ENCODE measurements at places on chromosomes 3 and 15.

DNA sequence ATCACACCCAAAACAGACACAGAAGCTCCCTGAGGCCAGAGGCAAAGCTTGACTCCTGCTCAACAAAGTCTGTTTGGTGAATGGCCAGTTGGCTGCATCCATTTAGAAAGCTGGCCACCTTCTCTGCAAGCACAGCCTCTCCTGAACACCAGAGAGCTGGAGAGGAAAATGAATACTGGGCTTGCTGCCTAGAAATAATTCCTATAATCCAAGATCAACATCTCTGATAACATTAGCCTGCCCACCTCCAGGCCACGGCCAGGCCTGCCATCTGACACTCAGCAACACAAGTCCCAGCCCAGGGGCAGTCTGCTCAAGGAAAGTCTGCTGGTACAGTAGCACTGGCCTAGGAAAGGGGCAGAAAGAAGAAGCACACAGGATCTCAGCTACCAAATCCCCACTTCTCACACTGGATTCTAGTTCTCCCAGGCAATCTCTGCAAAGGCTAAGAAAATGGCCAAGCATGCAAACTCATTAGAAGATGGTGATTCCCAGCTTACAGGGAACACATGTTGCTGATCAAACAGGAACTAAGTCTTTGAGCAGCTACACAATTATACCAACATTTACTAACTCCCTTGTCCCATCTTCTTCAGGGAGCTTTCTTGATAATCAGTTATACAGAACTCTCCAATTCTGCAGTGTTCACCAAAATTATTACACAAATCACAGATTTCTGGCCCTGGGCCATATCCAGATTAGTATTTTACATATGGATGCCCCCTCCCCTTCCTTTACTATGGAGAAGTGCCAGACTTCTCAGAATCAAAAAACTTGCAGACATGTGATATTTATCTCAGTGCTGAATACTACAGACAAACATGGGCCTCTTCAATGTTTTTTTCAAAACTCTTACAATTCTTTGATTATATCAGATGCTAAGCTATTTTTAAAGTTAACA lies 9.9 kb downstream of the TBC1D2B start:
- no peak for DNase-seq

- DNase-seq = no peak
Measured at GRCh38 chr3:62439978-62440377, 66.6 kb upstream of the FEZF2 start.

DNA sequence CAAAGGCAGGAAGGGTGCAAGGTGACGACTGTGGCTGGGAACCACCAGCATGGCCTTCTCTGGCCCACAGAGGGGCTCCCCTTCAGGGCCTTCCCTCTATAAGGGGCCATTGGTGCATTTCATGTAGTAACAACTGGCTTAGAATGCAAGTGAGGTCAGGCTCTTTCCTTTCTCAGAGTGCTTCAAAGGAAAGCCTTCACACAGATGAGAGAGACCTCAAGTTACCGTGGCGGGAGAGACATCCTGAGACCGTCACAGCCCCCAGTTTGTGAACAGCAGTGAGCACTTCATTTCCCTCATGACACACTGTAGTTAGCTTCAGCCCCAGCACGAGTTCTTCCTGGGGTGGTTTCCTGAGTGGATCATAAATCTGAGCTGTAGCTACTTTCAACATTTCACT lies 96.6 kb upstream of the LIMD1 start:
- DNase-seq = peak; percentile 4

DNA sequence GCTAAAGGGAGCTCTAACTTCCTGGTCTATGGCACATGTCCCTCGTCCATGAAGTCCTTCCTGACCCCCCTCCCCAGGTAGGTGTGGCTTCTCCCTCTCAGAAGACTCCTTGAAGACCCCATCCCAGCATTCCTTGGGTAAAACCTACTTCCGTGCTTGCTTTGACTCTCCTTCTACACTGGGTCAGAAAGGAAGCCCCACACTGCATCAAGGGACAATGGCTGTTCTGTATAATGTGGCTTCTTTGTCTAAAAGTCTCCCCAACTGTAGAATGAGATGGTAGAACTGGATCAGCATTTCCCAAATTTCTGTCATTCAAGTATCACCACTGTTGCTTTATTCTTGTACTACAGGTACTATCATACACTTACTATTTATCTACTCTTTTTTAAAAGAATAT lies 3.9 kb upstream of the DNAJA4 start:
- DNase-seq = no peak

- no peak for DNase-seq
Measured at GRCh38 chr15:100821327-100821726, 58.3 kb upstream of the ALDH1A3 start.

DNA sequence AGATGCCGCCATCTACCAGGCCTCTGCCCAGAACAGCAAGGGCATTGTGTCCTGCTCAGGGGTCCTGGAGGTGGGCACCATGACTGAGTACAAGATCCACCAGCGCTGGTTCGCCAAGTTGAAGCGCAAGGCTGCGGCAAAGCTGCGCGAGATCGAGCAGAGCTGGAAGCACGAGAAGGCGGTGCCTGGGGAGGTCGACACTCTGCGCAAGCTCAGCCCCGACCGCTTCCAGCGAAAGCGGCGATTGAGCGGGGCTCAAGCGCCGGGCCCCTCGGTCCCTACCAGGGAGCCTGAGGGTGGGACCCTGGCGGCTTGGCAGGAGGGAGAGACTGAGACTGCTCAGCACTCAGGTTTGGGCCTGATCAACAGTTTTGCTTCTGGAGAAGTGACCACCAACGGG lies 22.6 kb downstream of the ALPK3 start:
- DNase-seq = no peak

DNA sequence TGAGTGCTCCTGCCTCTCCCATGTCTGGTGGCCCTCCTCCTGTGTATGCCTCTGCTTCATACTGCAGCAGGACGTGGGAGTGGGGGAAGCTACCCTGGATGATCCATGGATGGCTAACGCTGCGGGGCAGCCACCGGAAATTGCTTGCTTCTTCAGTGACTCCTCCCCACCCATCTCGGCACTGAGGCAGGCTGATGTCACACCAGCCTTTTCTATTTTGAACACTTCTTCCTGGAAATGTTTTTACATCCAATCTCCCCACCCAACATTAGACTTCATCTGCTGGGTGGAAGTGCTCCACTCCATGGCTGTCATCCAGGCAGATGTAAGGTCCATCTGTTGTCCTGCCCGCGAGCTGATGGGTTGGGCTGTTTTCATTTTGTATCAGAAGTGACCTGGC lies 58.9 kb upstream of the MUC13 start:
- DNase-seq = no peak

GRCh38 chr3:197030379-197031314 lies 1.0 kb upstream of the MELTF start:
- DNase-seq = no peak

DNA sequence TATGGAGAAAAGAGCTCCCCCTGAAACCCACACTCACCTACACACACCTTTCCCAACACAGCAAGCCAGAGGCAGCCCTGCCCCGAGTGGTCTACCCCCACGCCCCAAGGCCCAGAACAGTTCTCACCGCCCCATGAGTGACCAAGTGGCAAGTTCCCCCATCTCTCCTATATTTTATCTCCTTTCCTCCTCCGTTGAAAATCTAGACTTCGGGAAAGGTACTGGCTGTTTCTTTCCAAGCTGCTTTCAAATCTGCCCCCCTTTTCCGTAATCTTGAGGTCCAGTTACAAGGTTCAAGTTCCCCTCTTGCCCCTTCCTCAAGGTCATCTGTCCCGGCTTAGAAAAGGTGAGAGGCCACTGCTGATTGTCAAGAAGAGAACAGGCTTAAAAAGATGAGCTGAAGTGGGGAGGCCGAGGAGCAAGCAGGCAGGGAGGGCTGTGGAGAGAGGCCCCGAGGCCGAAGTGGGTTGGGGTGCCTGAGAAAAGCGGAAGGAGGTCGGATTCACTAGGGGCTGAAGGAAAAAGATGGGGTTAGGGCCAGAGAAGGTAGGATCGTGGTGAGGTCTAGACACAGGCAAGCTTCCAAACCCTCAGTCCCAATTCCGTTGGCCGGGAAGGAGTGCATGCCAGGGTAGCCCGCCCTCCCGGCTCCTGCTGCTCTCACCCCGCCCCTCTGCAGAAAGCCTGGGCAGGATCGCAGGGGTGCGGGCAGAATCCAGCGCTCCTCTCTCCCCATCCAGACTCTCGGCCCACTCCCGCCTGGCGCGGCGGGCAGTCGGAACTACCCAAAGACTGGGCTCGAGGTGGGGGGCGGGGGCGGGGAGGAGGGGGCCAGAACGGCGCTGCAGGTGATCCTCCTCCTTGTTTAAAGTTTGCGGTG lies 1.7 kb downstream of the SEMA5B start:
- no peak for DNase-seq

DNA sequence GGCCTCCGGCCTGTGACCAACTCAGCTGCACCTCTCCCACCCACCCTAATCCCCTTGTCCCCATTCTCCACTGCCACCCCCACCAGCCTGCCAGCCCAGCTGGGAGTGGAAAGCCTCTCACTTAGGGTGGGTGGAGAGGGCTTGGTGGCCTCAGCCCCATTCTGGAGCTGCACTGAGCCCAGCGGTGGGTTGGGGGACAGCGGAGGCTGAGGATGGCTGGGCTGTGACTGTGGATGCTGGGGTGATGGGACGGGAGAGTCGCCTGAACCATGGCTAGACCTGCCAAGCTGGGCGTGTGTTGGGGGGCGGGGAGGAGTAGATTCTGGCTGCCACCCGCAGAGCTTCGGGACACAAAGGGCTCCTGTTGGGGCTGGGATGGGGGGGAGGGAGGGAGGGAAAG lies 1.8 kb downstream of the CLCN2 start:
- no peak for DNase-seq

GRCh38 chr3:124772081-124772831 lies 42.0 kb downstream of the UMPS start:
- no peak for DNase-seq

DNA sequence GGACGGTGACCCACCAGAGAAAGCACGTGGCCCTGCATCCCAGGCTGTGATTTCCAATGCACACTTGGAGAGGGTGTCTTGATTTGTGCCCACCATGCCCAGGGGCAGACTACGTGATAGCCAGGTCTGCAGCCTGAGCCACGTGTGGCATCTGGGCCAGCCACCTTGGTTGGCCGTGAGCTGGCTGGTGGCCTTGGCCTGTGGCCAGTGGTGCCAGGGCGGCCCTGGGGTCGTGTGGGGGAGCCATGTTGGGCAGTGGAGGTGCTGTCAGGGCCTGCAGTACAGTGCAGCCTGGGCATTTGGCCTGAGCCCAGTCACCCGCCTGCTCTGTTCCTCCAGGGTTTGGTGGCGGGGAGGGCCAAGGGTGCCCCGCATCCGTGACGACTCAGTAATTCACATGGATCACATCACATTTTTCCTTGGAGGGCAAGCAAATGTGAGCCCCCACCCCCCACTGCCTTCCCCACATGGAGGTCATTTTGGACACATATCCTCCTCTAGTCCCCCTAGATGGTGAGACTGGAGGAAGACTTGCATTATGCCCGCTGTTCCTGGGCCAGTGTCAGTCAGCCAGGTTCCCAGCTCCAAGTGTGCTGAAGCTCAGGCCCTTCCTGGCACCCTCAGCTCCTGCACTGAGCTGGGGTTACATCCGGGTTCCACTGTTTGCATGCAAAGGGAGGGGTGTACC lies 201.4 kb downstream of the UBE3A start:
- no peak for DNase-seq

GRCh38 chr3:60579734-60580133 lies 671.5 kb downstream of the FHIT start:
- DNase-seq = no peak

DNA sequence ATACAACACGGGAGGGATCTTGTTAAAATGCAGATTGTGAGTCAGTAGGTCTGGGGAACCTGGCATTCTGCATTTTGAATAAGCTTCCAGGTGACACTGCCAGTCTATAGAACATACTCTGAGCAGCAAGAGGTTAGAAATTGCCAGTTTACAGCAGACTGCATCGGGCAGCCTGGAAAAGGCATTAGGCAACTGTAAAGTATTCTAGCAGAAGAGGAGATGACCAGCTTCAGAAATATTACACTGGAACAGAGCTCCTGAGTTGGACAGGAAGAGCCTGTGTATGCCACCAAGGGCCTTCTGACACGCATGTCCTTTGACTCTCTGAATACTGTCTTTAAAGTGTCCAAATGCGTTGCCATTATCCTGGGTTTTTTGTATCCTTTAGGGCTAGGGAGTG lies 2.5 kb upstream of the ACAN start:
- DNase-seq = no peak

GRCh38 chr15:23403550-23403949 lies 43.5 kb downstream of the GOLGA6L2 start:
- no peak for DNase-seq

- no peak for DNase-seq
Measured at GRCh38 chr15:88908123-88908522, 5.1 kb downstream of the MFGE8 start.

- no peak for DNase-seq
Measured at GRCh38 chr3:118842147-118842863, 192.3 kb downstream of the IGSF11 start.

GRCh38 chr15:96408591-96409183 lies 78.2 kb downstream of the NR2F2 start:
- no peak for DNase-seq

DNA sequence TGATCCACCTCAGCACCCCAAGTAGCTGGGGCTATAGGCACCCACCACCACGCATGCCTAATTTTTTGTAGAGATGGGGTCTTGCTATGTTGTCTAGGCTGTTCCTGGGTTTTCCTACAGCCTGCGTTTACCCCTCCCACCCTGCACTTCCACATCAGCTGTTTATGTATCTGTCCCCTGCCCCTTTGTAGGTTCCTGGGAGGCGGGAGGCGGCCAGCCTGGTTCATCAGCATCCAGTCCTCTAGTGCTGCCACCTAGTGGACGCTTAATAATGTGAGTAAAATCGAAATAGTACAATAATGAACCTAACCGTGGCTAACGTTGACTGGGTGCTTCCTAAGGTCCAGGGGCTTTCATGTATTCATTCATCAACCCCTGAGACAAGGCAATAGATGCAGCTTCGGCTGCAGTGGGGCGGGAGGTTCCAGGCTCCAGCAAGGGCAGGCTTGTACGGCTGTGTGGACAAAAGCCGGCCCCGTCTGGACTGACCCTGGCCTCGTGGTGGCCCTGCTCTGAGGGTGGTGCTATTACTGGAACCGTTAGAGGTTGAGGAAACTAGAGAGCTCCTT lies 1.2 kb upstream of the LCTL start:
- DNase-seq = peak; percentile 59

GRCh38 chr3:115652738-115653137 lies 29.4 kb downstream of the GAP43 start:
- DNase-seq = no peak

DNA sequence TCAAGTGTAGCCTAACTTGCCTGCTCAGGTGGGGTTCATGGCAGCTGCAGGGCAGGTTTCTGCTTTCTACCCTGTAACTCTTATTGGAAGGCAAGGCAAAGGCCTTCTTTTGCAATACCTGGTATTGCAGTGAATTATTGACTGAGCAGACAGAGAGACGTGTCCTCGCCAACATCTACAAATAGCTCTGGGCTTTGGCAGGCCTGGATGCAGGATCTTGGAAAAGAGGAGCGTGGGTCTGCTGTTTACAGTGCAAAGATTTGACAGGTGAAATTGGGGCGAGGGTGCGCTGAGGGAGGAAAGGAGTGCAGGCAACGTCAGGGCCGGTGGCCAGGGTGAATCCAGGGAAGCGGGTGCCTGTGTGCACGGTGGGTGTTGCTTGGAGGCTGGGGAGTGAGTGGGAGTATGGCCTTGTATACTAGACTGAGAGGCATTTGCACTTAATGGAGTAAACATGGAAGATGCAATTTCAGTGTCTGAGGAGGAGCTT lies 44.5 kb downstream of the ST6GAL1 start:
- no peak for DNase-seq
